ENCODE measurements at places on chromosomes 3 and 15. TPM values are rescaled to one million over a fixed set of nuclear protein-coding genes. Genes with fewer than 3 reads are reported as not detected.

- no peak for DNase-seq
These were observed 5.3 kb downstream of the CEP152 start for GRCh38 chr15:48805591-48805990.

- DNase-seq, result no peak
These were observed 52.2 kb downstream of the ABHD5 start for GRCh38 chr3:43742920-43743319.

GRCh38 chr3:77326586-77326985, 286.7 kb downstream of the ROBO2 start:
- DNase-seq, result no peak

DNA sequence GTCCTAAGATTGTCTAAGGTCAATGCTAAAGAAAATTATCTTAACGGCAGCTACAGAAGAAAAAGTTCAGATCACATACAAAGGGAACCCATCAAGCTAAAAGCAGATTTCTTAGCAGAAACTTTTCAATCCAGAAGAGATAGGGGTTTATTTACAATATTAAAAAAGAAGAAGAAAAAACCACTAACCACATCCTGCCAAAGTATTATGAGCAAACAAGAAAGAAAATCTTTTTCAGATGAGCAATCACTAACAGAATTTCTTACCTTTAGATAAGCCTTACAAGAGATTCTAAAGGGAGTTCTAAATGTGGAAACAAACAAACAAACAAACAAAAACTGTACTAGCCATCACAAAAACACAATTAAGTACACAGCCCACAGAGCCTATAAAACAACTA, 1015.8 kb upstream of the EPHA6 start:
- DNase-seq, result no peak

- DNase-seq, result no peak
These were observed 553.5 kb upstream of the CCDC54 start for GRCh38 chr3:106823701-106824100.

DNA sequence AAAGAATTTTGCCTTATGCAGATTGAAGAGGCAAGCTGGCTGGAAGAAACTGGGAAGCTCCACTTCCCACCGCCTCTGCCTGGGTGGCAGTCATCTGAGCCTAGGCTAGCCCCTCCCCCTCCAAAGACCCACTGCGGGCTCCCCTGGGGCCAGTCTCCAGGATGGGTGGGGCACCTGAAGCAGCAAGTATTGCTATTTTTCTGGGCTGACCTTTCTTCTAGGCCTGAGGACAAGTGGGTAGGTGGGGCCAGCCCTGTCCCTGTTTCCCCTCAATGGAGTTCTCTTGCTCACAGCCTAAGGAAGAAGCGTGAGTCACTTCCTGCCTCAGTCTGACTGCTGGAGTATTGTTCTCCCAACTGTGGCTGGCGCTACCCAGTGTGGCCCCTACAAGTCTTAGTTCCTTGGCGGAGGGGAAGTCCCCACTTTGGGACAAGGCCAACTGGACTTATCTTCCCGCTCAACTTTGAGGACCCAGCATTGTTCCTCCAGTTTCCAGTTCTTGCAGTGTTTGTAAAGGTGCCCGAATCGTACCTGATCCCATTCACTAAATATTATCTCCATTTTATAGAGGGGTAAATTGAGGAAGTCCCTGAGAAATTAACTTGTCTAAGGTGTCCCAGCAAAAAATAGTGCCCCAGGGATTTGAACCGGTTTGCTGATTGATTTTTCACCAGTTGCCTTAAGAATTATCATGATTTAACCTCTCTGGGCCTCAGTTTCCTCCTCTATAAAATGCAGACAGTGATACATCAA, 1.4 kb downstream of the FURIN start:
- no peak for DNase-seq

DNA sequence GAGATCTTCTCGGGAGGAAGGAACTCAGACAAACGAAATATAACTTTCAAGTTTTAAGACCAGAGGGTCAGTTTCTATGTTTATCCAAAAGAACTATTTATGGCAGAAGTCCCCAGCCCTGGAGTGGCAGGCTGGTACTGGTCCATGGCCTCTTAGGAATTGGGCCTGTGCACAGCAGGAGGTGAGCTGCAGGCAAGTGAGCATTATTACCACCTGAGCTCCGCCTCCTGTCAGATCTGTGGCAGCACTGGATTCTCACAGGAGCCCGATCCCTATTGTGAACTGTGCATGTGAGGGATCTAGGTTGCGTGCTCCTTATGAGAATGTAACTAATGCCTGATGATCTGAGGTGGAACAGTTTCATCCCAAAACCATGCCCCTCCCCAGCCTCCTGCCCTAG, 14.3 kb upstream of the HPS3 start:
- no peak for DNase-seq

GRCh38 chr3:29503958-29504357, 223.1 kb downstream of the RBMS3 start:
- DNase-seq, result no peak

DNA sequence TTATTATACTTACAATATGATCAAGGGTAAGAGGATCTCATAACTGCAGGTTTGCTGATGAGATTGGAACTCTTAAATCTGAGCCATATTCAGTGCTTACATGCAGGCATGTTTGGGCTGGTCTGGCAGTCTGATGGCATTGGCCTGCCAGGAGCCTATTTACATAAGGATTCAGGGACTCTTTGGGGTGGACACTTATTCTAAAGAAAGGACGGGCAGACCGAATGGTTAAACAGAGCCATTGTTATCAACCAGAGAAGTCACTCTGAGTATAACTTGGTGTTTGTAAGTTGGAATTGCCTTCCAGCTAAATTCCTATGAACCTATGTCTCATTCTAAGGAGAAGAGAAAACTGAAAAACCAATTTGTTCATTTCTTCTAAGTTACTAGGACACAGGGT, 932.8 kb downstream of the IGSF11 start:
- DNase-seq, result no peak

GRCh38 chr15:78987556-78988360, 42.9 kb upstream of the CTSH start:
- DNase-seq, result no peak

DNA sequence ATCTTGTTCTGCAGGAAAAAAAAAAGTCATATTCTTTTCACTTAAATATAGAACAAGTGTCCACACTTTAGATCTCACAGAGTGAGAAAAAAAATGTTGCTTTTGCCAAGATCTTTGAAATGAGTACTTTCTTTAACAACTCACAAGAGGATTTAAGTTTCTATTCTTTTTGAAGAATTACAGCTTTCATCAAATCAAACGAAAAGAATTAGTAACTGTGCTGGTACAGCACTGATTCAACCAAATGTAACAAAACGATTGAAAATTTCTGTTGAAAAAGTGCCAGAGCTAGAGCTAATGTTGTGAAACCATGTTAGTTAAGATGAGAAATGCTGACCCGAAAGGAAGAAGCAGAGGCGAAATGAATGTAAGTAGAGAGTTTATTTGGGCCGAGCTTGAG, 300.2 kb downstream of the GABRB3 start:
- no peak for DNase-seq

DNA sequence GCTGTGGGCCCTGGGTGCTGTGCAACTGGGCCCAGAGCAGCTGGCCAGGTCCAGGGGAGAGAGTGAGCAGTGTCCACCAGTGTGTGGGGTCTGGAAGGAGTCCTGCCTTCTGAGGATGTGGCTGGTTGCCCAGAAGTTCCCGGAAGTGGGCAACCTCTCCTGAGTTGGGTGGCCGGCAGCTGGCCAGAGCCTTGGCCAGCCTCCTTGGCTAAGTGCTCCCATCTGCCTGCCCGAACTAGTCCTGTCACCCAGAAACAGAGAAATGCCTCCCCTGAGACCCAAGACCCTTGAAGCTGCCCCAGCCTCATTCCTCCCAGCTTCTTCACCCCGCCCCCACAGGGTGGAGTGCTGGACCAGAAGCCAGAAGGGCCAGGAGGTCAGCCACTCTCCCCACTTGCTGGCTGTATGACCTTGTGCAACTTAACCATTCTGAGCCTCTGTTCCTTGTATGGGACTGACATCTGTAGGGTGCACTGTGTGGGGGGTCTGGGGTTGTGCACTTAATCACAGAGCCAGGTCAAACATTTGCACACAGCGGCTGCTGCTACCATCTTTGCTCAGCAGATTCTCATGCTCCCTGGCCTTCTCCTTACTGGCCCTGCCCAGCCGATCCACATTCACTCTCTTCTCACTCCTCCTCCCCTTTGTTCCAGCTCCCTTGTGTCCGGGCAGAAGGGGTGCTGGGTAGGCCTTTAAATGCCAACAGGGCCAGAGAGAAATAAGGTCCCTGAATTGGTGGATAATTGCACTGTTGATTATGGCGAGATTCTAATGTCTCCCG, 7.5 kb upstream of the ALAS1 start:
- DNase-seq, result no peak

GRCh38 chr3:127889976-127890650, 24.9 kb upstream of the KBTBD12 start:
- no peak for DNase-seq

DNA sequence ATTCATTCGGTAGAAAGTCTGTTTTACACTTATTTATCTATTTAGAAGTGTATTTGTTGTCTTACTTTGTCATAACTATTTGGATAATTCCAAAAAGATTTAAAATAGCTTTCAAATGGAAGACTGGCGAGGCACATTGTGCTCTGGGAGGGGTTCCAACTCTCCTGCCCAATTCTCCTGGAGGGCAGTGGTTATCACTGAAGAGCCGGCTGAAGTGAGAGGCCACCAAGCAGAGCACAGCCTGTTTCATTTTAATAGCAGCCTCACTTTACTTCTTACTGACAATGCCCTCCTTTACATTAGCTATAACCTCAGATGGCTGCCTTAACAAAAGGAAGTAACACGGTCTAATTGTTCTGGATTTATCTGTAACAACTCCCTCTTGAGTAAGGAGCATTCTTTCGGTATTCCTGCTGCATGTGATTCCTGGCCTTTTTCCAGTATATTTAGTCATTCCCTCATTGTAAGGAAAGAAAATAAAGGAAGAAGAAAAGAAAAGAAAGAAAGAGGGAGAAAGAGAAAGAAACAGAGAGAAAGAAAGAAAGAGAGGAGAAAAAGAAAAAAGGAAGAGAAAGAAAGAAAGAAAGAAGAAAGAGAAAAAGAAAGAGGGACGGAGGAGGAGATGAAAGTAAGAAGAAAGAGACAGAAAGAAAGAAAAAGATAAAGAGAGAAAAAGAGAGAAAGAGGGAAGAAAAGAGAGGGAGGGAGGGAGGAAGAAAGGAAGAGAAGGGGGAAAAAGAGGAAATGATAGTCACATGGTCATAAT, 339.8 kb upstream of the WNT5A start:
- DNase-seq, result no peak

- no peak for DNase-seq
These were observed 309.7 kb downstream of the SLC9A9 start for GRCh38 chr3:143538577-143538981.

GRCh38 chr15:24898715-24899272, 56.0 kb upstream of the SNRPN start:
- no peak for DNase-seq

GRCh38 chr15:84953726-84954125, 27.9 kb upstream of the PDE8A start:
- DNase-seq, result no peak

DNA sequence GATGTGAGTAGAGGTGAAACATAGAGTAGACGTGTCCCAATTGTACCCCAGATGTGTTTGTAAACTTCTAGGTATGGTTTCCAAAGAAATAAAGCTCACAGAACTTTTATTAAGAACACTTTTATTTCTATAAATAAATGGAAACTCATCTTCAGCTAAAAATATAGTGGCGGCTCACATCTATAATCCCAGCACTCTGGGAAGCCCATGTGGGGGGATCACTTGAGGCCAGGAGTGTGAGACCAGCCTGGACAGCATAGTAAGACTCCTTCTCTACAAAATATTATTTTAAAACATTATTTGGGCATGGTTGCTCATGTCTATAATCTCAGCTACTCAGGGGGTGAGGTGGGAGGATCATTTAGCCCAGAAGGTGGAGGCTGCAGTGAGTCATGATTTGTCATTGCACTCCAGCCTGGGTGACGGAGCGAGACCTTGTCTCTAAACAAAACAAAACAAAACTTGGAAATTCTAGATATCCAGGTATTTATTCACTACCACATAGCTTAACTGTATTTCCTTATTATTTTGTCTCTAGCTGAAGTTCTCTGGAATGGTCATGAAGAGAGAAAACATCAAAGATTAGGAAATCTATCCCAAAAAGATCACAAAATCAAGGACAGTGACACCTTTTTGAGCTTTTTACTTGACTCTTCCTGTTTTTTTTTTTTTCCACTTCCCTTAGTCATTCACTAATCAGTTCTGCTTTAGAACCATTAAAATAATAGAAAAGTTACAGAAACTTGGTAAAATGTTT, 258.1 kb downstream of the TIGIT start:
- no peak for DNase-seq

- no peak for DNase-seq
These were observed 256.3 kb downstream of the SCAPER start for GRCh38 chr15:76648732-76649444.

DNA sequence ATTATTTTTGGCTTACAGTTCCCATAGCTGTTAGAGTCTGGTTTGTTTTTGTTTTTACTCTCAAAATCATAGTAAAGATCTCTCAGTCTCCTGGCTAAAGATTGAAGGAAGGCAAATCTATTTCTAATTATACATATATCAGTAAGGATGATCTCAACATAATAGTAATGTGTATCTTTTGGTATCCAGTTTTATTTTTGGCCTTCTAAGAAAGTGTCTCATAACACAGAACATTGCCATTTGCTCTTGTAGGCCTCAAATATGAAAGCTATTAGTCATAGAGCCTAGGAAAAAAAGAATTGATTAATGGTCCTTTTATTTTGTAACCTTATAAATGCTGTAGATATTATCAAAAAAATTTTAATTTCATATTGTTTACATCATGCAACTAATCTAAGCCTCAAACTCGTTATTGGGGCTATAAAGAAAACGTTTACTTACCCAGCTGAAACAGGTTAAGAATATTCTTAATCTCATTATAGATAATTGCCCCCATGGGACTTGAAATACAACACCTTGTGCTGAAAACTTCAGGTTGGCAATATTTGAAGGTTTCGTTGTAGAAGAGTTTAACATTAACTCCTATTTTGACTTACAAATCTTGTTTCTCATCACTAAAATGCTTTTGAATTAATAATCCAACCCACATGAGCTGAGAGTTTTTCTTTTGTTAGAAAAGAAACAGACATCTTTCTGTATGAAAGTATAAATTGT, 16.7 kb downstream of the FBXO45 start:
- no peak for DNase-seq

DNA sequence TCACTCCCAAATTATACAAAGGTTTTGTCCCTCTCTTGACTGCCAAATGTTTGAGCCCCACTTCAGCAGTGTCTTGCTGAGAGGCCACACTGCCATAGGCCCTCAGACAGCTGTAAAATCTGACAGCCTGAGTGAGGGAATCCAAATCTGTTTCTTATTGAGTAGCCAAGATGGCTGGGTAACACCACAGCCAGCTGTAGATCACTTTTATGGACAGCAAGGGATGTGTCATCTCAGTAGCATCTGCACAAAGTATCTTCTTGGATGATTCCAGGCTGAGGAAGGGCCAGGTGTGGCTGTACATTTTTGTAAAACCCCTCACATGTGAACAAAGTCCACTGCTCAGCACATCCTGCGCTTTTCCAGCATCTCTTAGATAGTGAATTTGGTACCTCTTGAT, 237.0 kb upstream of the LRTM1 start:
- no peak for DNase-seq

PIERCE2 gene
- polyA plus RNA-seq, result 5.3 TPM

CCDC39 gene
- 5.3 TPM for polyA plus RNA-seq

EPHA3 gene
- 5.6 TPM for polyA plus RNA-seq

SUCNR1 gene
- 8.2 TPM for polyA plus RNA-seq

TJP1 gene
- polyA plus RNA-seq, result 153 TPM

EAF2 gene
- 8.6 TPM for polyA plus RNA-seq

CLCN2 gene
- polyA plus RNA-seq, result 13.0 TPM

GMNC gene
- polyA plus RNA-seq, result 4.2 TPM

CD96 gene
- polyA plus RNA-seq, result 0.69 TPM

RGMA gene
- 9.8 TPM for polyA plus RNA-seq

POLR2M gene
- polyA plus RNA-seq, result 115 TPM

CSTA gene
- polyA plus RNA-seq, result 0.56 TPM

SCG5 gene
- 23.5 TPM for polyA plus RNA-seq

DLEC1 gene
- 1.4 TPM for polyA plus RNA-seq

All from right renal pelvis (tissue), 4 donors.